Fibroblast of skin of left biceps (primary cell): ENCODE measurements at places on chromosomes 12 and 14.

DNA sequence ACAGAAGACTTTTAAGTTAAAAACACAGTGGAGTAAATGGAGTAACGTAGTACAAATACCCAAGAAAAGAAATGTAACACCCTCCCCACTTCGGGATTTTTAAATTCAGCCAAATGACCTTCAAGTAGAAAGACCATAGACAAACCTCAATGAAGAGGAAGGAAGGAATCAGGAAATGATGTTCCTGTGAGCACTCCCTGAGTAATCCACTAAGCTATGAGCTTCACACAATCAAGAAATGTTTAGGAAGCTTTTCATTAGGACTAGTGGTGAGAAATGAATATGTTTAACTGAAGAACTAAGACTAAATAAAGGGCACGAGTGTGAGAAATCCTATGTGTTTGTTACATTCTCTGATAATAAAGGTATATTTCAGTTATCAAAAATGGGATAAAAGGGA lies 10.1 kb downstream of the TCL1A start:
- no peak for DNase-seq

- DNase-seq, result no peak
Measured at GRCh38 chr12:88951860-88952561, 371.7 kb upstream of the KITLG start.

GRCh38 chr12:107329569-107330324 lies 236.4 kb upstream of the CRY1 start:
- DNase-seq, result peak; percentile 39

- no peak for DNase-seq
Measured at GRCh38 chr12:25715102-25715501, 162.0 kb upstream of the LMNTD1 start.

DNA sequence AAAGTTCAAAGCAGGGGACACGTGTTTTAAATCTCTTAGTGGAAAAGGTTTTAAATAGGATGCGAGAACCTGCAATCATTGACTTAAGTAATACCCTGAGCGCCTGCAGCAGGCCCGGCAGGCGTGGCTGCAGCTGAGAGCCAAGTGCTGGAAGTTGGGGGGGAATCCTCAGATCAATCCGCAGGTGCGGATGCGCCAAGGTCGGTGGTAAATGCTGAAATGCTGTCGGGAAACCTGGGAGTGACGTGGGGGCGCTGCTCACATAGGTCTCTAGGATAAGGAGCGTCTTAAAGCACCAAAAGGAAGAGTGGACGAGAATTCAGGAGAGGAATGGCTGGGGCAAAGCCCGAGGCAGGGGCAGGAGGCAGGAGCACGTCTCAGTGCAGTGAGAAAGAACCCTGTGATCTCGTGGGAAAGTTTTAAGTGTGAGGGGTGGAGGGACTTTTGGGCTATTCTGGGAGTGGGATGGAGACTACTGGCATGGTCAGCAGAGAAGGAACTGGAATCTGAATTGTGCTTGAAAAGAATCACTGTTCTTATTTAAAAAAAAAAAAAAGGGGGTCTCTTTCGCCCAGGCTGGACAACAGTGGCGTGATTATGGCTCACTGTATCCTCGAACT lies 883 bp upstream of the CDCA4 start:
- DNase-seq, result no peak

DNA sequence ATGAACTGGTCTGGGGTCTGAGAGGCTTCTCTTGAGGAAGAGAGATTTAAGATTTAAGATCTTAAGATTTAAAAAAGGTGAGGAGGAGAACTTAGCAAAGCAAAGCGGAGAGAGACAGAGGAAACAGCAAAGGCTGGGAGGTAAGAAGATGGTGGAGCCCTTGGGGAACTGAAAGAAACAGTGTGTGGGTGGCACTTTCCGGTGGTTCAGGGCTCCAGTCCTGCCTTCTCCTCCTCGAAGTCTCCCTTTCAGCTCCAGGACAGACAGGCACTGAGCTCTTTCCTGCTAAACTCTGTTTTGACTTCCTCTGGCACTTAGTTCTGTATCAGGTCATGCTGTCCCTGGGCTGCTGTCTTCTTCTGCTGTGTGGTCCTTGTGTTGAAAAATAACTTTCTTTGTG lies 298.7 kb upstream of the SRRM4 start:
- no peak for DNase-seq

DNA sequence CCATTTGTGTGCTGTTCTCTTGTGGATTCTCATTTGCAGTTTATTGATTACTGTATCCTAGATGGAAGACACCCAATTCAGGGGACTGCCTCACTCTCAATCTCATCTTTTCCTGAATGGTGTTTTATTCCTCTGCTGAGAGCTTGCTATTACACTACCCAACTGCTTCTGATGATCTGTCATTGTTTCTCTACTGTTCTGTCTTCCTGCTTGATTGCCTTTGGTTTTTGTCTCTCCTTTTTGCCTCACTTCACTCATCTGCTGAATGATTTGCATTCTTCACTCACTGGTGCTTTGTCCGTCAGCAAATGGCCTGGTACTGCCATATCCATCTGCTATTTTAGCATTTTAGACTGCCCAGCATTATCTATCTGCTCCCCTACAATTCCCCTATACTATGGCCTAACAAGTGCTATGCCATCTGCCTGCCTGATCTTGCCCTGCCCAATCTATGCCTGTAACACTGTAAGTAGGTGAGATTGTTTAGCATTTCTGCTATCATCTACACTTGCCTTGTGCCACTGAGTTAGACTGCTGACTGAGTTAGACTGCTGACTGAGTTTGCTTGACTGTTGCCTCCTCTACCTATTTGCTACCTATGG lies 335.1 kb downstream of the GPHN start:
- DNase-seq, result no peak

DNA sequence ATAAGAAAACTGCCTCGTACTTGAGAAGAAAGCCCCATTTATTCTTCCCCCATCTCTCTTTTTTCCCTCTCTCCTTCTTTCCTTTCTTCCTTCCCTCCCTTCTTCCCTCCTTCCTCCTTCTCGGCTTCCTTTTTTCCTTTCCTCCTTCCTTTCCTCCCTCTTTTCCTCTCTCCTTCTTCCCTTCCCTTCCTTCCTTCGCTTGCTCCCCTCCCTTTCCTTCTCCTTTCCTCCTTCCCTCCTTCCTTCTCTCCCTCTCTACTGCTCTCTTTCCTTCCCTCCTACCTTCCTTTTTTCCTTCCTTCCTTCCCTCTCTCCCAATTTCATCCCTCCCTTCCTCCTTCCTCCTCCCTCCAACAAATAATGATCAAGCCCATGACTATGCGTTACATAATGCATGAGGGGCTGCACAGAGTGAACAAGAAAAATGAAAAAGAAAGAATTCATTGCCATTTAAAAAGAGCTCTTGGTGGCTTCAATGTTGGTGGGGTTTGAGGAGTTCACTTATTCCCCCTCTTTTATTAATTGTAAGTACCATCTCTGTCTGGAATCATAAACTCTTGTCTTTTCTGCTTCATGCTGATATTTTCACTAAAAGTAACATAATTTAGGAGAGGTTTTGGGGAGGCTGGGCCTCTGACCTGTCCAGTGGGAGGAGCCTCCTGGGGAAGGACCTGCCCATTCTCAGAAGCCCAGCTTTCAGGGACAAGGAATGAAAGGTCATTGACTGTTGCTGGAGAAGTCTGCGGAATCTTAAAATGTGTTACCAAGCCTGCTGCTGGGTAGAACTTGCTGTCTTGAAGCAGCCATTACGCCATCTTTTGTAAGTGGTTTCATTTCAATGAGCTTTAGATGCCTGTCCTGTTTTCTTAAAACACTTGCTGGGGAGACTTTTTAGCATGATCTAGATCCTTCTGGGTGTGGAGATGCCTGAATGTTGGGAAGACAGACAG lies 144.3 kb downstream of the CHST11 start:
- DNase-seq, result no peak

GRCh38 chr14:76462330-76462729 lies 86.4 kb downstream of the ESRRB start:
- no peak for DNase-seq

GRCh38 chr12:13195250-13195649 lies 1.3 kb upstream of the EMP1 start:
- DNase-seq, result no peak

DNA sequence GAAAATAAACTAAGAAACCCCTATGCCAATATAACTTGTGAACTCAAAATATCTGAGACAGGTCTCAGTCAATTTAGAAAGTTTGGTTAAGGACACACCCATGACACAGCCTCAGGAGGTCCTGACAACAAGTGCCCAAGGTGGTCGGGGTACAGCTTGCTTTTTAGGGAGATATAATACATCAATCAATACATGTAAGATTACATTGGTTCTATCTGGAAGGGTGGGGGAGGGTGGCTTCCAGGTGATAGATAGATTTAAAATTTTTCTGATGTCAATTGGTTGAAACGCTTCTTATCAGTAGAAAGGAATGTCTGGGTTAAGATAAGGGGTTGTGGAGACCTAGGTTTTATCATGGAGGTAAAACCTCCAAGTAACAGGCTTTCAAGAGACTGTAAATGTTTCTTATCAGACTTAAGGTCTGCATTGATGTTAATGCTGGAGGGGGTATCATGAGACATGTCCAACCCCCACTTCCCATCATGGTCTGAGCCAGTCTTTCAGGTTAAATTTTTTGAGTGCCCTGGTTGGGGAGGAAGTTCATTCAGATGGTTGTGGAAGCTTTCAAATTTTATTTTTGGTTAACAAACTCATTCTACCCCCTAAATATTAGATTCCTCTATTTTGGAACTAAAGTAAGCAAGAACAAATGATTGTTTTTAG lies 82.0 kb upstream of the RASSF8 start:
- DNase-seq, result no peak

GRCh38 chr14:90979515-90979914 lies 80.9 kb downstream of the RPS6KA5 start:
- no peak for DNase-seq

GRCh38 chr14:49594347-49595091 lies 4.2 kb upstream of the LRR1 start:
- no peak for DNase-seq

DNA sequence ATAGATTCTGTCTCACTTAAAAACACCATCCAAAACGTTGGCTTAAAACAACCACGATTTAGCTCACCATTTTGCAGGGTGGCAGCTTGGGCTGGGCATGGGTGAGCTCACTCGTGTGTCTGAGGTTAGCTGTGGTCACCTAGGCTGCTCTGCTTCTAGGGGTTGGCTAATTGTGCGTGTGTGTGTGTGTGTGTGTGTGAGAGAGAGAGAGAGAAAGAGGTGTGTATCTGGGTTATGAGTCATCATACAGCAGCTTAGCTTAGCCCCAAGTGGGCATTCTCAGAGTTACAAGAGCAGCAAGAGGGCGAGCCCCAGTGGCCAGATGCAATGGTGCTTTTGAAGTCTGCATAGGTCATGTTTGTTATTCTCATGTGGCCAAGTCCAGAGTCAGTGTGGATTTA lies 6.0 kb downstream of the FBXW8 start:
- DNase-seq, result no peak

GRCh38 chr12:108194585-108194984 lies 65.5 kb downstream of the WSCD2 start:
- DNase-seq, result no peak

DNA sequence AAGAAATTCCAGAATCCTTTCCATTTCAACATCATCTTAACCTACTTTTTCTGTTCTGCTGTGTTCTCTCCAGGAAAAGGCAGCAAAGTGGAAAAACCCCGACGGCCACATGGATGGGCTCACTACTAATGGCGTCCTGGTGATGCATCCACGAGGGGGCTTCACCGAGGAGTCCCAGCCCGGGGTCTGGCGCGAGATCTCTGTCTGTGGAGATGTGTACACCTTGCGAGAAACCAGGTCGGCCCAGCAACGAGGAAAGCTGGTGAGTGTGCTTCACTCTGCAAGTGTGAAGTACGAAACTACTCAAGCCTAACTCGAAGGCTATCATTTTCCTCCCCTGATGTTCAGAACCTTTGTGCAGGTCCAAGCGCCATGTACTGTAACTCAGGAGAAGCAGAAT lies 172.0 kb downstream of the PELI2 start:
- DNase-seq, result no peak

- no peak for DNase-seq
Measured at GRCh38 chr12:71838676-71839075, 883 bp upstream of the TBC1D15 start.

GRCh38 chr14:44657696-44658388 lies 150.8 kb upstream of the FSCB start:
- DNase-seq, result no peak

DNA sequence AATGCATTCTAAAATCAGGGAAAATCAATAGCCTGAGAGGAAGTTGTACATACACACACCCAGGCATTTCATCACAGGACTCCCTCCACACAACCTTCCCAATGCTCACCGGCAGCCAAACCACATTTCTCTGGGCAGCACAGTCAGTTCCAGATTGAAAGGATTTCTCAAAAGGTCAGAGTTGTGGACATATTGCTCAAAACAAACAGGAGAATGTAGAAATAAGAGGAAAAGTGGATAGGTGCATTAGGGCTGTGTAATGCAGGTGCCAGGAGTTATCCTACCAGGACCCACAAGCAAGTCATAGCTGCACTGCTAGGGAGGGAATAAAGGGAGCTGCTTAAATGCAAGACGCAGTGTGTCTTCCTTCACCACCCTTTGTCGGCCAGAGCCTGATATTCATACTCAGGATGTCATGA lies 62.9 kb downstream of the GCH1 start:
- DNase-seq, result no peak

- no peak for DNase-seq
Measured at GRCh38 chr14:28493516-28493915, 273.1 kb upstream of the FOXG1 start.

DNA sequence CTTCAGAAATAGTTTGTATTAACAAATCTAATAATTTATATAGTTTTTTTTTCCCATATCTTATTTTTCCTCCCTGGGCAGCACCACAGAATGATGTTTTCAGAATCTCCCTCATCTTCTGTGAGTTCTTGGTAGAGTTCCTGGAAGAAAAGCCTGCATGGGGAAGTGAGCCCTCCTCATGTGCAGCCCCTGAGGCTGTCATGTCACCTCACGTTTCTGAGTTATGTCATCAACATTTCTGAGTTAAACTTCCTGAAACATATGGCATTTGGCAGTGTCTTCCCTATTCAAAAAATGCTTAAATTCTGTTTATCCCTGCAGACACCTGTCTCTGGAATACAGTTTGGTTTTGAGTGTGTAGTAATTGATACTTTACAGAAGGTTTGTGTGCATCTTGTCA lies 979.0 kb downstream of the TMEM121 start:
- DNase-seq, result no peak

- DNase-seq, result no peak
Measured at GRCh38 chr14:55272922-55273321, 1.7 kb downstream of the FBXO34 start.

GRCh38 chr12:13347241-13348043 lies 150.9 kb downstream of the EMP1 start:
- DNase-seq, result peak; percentile 90

- no peak for DNase-seq
Measured at GRCh38 chr12:26647088-26647487, 185.9 kb downstream of the ITPR2 start.

GRCh38 chr12:234891-235415 lies 21.0 kb upstream of the SLC6A12 start:
- no peak for DNase-seq

- no peak for DNase-seq
Measured at GRCh38 chr12:66901138-66901932, 222.5 kb upstream of the GRIP1 start.

- no peak for DNase-seq
Measured at GRCh38 chr12:57247041-57247440, 3.9 kb downstream of the STAC3 start.

- DNase-seq, result peak; percentile 77
Measured at GRCh38 chr12:113766879-113767878, 198.9 kb downstream of the RBM19 start.

GRCh38 chr12:61452076-61452475 lies 808.1 kb upstream of the USP15 start:
- DNase-seq, result no peak

- no peak for DNase-seq
Measured at GRCh38 chr12:79482921-79483320, 207.8 kb downstream of the PAWR start.
